ENCODE measurements at places on chromosomes 7 and 10. TPM values are rescaled to one million over a fixed set of nuclear protein-coding genes. Genes with fewer than 3 reads are reported as not detected.

GRCh38 chr7:34190299-34190698 lies 285.0 kb downstream of the BMPER start:
- peak; percentile 79 for DNase-seq

GRCh38 chr7:8089036-8089780 lies 120.6 kb downstream of the GLCCI1 start:
- DNase-seq = no peak

Gene CCL26
- not detected for total RNA-seq

Gene CELF2
- 71.2 TPM for total RNA-seq

- peak; percentile 86 for DNase-seq
Observed at GRCh38 chr7:64882341-64883112, 20.5 kb upstream of the ZNF273 start.

DNA sequence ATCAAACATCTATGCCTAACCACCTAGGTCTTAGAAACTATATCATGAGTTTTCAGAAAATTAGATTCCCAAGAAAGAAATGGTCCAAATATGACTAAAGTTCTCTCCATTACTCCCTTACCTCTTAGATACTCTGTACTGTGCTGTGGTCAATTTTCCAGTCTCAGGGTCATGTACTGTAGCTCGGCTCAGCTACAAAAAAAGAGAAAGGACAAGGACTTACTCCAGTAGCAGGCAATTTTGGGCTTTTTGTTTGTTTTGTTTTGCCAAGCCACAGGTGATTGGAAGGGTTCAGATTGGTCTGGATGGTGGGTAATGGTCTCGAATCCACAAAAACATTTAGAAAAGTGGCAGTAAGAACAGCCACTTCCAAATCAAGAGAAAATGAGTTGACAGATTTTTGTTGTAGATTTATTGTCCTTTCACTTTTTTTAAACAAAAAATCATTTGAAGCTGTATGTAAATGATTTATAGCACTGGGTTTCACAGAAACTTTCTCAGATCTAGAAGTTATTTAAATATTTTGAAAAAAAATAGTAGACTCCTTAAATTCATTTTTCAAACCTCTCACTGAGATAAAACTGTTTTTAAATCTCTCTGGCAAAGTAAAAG lies 52.8 kb downstream of the P4HA1 start:
- DNase-seq = no peak

Gene EGR2
- total RNA-seq = 1.0 TPM

DNA sequence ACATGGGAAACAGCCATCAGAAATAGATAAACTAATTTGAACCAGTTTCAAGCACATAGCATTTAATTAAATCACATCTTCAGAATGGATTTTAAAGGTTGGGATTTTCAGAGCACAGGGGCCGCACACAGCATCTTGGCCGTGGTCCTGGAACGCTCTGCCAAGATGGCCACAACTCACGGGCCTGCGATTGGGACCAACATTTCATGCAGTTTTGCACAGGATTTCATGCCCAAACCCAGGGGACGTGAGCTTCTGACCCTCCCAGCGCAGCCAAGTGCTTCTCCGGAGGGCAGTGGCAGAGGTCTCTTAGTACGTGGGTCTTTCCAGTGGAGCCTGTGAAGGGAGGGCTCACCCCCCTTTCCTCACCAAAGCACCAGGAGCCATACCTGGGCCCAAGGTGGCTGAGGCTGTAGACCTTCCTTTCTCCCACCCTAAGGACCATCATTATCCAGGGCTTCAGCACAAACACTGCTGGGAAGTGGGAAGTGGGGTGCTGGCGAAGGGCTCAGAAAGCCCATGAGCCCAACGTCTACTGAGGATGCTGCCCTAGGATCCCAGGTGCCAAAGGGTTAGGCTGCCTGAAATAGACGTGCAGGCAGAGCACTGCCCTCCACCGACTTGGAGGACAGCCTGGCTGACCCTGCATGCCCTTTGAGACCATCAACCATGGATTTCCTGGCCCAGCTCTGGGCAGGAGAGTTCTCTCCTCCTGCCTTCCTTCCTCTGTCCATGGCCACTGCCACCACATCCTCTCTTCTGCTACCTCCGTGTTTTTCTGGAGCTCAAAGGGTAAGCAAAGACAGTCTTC lies 611.2 kb upstream of the MGMT start:
- DNase-seq = no peak

- DNase-seq = no peak
Observed at GRCh38 chr10:82319562-82319961, 444.6 kb downstream of the NRG3 start.

Gene C10orf105
- total RNA-seq = 0.05 TPM

Gene MSMB
- total RNA-seq = not detected

Gene SPDYE3
- total RNA-seq = not detected

GRCh38 chr10:111865550-111865949 lies 318.0 kb downstream of the GPAM start:
- DNase-seq = no peak

DNA sequence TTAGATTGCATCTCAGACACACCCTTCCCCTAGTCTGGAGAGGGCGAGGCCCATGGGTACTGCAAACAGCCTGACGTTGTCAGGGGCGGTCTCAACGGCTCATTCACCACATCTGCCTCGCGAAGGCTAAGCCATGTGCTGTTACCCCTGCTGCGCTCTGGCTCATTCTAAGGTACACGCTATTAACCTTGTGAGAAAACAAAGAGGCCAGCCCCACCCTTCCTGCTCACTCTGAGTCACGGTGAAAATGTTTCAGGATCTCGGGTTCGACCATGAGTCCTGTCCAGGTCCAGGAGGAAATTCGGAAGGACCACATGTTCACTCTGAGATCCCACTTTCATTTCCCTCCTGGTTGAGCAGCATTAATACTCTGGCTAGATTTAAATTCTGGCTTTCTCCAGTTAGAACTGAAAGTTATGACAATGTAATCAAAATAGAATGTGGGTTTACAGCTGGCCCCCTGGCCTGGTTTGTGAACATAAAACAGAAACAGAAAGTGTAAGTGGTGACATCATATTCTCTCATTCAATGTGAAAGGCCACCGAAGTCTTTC lies 55.2 kb downstream of the EGFR start:
- no peak for DNase-seq

Gene PRLHR
- not detected for total RNA-seq

GRCh38 chr7:157897681-157898080 lies 560.9 kb downstream of the DNAJB6 start:
- no peak for DNase-seq

DNA sequence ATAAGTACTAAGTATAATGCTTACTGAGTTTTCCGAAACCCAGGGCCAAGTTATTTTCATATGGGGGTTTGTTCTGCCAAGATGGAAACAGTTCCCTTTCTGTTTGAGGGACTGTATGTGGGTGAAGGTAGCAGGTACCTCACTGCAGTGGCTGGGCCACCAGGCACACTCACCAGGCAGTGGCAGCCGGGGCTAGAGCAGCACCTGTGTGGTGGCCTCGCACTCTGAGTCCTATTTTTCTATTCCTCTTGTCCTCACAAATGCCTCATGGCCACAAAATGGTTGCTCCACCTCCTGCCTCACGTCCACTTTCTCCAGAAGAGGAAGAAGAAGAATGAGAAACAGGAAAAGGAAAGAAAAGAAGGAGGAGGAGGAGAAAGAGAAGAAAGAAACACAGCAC lies 167.3 kb upstream of the SHH start:
- no peak for DNase-seq

- DNase-seq = no peak
Observed at GRCh38 chr10:121113385-121113696, 262.2 kb downstream of the WDR11 start.

Gene PPP1R3C
- total RNA-seq = 137 TPM

Gene AZGP1
- 94.1 TPM for total RNA-seq

Data from Right ventricle myocardium inferior (tissue), 1 donor.